Activated T-helper 9 cell treated with anti-CD3 and anti-CD28 coated beads, Interleukin-2, amount 50 U/mL, for 16 hours (primary cell): ENCODE measurements at places on chromosomes 2 and 18.

- DNase-seq = no peak
Observed at GRCh38 chr18:46663539-46663938, 6.5 kb upstream of the LOXHD1 start.

GRCh38 chr2:78411303-78411702 is 614.2 kb upstream of the REG3G start:
- DNase-seq = no peak

GRCh38 chr2:229622495-229623355 is 91.6 kb downstream of the DNER start:
- no peak for DNase-seq

- no peak for DNase-seq
Observed at GRCh38 chr2:64283006-64283570, 138.9 kb upstream of the PELI1 start.

DNA sequence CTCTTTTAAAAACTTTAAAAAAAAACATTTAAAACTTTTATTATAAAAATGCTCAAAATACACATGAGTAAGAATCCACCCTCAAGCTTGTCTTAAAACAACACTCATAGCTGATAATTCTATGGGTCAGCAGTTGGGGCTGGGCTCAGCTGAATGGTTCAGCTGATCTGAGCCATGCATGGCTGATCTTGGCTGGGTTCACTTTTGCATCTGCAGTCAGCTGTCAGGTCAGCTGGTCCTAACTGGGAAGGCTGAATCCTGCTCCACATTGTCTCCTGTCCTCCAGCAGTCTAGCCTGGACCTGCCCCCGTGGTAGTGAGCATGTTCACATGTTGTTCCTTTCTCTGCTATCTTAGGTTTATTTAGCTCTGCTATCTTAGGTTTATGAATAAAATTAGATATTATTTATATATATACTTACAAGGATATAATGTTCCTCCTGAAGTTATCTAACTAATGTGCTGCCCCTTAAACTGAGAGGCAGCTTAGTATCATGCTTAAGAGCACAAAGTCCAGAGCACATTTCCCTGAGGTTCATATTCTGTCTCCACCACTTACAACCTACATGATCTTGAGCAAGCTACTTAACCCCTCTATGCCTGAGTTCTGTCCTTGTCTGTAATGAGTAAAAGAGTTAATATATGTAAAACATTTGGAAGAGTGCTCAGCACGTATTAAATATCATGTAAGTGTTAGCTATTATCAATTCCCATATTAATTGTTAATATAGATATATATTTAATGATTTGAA is 309.4 kb downstream of the PTPRM start:
- no peak for DNase-seq

DNA sequence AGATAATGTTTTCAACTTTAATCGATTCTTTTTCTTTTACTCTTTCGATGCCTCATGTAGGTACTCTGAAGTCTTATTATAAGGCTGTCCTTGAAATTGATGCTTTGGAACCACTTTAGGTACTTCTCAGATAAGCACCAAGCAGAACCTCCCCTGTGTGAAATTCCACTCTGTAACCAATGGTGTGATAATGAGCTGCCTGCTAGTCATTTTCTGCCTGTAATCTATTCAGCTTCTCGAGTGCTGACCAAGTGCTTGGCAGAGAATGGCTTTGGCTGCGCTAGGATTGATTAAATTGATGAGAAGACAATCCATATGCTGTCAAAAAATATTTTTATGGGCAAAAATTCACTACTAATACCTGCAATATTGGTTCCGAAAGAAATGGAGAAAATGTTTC is 132.1 kb upstream of the STON1 start:
- DNase-seq = no peak

GRCh38 chr2:105606081-105606480 is 138.6 kb upstream of the NCK2 start:
- no peak for DNase-seq

- DNase-seq = no peak
Observed at GRCh38 chr2:41836948-41837347, 210.9 kb upstream of the PKDCC start.

DNA sequence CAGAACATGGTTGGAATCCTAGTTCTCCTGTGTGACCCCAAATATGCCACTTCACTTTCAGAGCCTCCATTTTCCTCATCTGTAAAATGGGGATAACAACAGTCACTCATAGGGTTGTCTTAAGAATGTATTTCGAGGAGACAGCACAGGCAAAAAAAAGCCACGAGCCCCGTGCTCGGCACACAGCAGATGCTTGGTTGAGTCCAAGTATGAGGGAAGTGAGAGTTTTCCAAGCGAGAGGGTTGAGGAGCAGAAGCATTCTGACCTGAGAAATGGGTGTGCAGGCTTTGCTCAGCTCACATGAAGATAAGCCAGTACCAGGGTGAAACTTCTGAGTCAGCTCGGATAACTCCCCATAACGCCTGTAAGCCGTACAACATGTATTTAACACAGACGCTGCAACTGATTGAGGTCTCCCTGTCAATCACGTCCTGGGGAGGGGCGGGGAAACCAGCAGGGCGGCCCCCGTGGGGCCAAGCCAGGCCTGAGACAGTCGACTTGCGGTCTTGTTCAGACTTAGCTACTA is 23.0 kb upstream of the ODC1 start:
- no peak for DNase-seq

GRCh38 chr2:171529914-171530313 is 7.6 kb downstream of the CYBRD1 start:
- no peak for DNase-seq

GRCh38 chr2:196442211-196442610 is 197.3 kb upstream of the CCDC150 start:
- DNase-seq = no peak

GRCh38 chr2:23549821-23550530 is 165.0 kb downstream of the KLHL29 start:
- DNase-seq = no peak

DNA sequence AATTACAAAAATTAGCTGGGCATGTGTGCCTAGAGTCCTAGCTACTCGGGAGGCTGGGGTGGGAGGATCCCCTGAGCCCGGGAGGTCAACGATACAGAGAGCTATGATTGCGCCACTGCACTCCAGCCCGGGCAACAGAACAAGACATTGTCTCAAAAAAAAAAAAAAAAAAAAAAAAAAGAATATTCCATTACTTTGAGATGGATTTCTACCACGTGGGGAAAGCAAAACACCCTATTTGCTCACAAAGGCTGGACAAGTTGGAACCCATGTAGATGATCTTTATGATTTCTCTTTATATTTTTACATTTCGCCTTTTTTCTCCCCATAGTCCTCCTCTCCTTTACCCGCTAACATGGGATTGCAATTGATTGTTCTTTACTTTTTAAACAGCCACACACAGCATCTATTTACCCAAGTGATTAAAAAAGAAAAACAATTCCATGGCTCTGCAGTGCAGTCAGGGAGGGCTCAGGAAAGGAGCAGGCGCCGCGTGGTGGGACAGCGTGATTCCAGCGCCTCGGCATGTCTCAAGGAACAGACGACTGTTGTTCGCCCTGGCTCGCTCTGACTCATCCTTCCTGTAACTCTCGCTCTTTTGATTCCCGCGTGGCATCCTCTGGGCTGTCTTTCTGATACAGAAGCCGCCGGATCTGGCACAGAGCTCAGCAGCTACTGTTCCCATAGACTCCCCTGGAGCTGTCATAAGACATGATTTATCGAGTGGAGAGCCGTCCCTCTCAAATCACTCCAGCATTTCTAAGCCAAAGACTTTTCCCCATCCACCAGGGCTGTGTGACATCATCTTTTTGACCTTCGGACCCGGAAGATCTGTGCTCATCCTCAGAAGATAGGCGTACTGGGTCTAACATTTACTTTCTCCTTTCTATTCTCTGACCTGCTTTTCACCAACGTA is 230.4 kb upstream of the AGAP1 start:
- no peak for DNase-seq

GRCh38 chr18:50053111-50053510 is 141.8 kb downstream of the MYO5B start:
- DNase-seq = no peak

GRCh38 chr2:52074130-52074719 is 1042.3 kb upstream of the NRXN1 start:
- no peak for DNase-seq

DNA sequence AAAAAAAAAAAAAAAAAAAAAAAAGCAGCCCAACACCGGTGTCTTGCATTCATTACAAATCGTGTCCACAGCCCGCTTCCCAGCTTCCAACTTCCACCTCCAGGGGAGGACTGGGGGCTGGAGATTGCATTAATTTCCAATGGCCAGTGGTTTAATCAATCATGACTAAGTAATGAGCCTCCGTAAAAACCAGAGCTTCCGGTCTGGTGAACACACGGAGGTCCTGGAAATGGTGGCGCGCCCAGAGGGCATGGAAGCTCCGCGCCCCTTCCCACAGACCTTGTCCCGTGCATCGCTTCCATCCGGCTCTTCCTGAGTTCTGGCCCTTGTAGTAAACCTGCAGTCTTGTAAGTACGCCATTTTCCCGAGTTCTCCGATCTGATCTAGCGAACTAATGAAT is 43.6 kb downstream of the EEF1B2 start:
- no peak for DNase-seq

- DNase-seq = no peak
Observed at GRCh38 chr2:27086724-27087593, at the start of gene KHK. KHK (plus strand) TSS chr2:27086772; CDS start chr2:27087260, 488 bp downstream.

DNA sequence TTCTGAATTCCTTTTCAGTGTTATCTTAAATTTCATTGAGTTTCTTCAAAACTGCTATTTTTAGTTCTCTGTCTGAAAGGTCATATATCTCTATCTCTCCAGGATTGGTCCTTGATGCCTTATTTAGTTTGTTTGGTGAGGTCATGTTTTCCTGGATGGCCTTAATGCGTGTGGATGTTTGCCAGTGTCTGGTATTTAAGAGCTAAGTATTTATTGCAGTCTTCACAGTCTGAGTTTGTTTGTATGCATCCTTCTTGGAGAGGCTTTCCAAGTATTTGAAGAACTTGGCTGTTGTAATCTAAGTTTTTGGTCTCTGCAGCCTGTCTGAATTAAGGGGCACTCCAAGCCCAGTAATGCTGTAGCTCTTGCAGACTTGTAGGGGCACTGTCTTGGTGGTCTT is 249.3 kb downstream of the ZNF385B start:
- DNase-seq = no peak

- no peak for DNase-seq
Observed at GRCh38 chr2:207772081-207772843, 2.6 kb upstream of the FZD5 start.
